ENCODE measurements at places on chromosomes 12 and 14.
A peak's percentile ranks its signal among the peaks of the same experiment; 100 is the strongest.

GRCh38 chr14:59126714-59127436 is 61.6 kb upstream of the DAAM1 start:
- DNase-seq, result peak; percentile 9

DNA sequence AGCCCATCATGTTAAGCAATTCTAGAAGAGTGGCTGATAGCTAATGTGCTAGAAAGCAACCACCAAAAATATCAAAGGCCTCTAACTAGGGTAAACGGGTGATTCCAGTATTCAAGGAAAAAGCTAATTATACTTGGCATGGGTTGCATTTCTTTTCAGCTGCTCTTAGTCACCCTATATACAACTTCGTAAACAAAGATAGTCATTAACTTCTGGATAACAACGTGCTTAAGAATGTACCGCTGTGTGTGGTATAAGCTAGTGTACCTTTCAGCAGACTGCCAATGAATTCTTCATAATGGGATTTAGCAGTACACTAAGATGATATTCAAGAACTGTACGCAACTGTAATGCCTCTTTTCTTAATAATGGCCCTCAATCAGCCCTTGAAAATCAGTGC is 42.2 kb upstream of the SLC6A13 start:
- DNase-seq, result no peak

DNA sequence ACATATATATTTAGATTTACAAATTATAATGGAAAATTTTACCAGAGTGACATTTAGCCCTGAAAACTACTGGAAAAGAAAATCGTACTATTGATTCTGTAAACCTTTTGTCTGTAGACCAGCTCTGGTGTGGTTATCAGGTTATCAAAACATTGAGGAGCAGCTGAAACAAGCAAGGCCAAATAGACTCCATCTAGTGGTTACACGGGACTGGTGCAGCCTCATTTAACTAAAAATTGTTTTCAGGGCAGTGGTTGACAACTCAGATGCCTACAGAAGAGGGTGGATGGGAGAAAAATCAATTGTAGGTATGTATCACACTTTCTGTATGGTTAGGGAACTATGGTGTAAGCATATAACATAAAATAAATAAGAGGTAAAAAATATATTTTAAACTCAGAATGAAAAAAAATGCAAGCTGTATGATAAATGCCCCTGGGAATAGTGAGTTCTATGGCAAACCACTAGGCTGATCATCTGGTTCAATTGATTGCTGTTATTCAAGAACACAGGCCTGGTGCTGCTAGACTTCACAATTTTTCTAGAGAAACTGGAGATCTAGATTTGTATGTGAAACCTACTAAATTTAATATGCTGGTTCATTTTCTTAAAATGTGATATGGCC is 51.2 kb downstream of the ACSS3 start:
- DNase-seq, result no peak

DNA sequence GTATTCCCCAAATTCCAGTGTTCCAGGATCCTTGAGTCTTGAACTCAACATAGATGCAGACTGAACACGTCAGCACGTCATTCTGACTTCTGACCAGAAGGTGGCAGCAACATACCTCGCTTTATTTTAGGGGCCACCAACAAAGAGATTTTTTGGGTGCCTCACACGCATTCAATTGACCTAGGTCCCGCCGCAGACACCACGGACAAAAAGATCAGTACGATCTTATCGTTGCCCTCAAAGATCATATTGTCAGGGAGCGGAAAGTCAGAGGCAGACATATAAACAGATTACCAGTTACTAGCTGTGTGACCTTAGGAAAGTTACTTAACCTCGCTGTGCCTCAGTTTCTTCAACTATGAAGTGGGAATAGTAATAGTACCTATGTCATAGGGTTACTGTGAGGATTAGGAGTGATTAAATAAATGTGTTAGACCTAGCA is 6.5 kb upstream of the PRPH start:
- peak; percentile 65 for DNase-seq

GRCh38 chr12:56626701-56627100 is 3.4 kb downstream of the BAZ2A start:
- no peak for DNase-seq

DNA sequence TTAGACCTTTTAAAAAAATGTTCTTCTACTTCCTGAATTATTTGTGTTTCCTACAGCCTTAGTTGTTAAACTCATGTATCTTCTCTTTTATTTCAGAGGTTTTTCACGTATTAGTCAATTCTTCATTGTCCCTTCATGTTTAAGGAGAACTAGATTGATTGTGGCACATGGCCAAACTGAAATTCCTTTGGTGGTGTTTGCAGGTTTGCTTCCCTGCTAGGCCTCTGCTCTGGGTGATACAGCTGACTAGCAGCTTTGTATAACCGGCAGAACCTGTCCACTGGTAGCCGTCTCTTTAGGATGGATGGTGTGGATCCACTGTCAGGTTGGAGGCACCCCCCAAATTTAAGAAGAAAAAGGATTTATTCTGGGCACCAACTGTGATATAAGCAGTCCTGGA is 262.1 kb downstream of the FBXL14 start:
- no peak for DNase-seq

GRCh38 chr12:30965613-30965985 is 39.1 kb downstream of the TSPAN11 start:
- no peak for DNase-seq

DNA sequence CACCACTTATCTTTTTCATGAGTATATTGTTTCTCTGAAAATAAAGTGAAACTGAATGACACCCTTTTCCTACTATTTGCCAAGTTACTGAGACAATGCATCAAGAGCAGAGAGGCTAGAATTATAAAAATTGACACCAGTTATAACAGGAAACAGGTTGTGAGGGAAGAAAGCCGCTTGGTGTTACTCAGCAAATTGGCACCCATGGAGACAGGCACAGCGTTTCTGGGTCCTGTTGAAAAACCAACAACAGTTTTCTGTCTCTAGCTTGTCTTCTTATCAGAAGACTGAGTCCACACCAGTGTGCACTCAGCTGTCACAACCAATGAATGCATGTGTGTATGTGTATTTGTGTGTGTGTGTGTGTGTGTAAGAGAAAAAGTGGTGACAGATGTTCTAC is 267.7 kb downstream of the KCNH5 start:
- DNase-seq, result no peak

DNA sequence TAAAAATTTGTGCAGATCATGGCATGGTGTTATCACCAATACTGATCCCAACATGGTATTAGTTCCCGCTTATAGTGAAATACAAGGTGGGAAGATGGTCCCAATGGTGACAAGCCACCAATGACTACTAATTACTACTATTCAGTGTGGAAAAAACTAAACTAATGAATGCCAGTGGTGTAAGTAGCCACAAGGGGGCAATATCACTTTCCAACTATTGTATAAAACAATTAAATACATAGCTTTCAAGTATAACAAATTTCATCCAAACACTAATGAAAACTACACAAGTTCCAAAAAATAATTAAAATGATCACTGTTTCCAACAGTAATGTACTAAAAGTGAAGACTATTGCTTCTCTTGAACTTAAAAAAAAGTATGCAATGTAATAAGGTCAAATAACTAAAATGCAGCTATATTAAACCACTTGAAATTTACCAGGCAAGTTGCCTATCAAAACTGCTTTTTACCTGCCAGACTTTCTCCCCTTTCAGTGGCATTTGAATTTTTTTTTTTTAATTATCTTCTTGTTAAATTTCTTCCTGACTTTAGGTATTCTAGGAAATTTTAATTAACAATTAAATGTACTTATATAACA is 58.0 kb downstream of the PAPLN start:
- DNase-seq, result no peak

GRCh38 chr12:120711411-120711810 is 1.2 kb downstream of the UNC119B start:
- DNase-seq, result no peak

DNA sequence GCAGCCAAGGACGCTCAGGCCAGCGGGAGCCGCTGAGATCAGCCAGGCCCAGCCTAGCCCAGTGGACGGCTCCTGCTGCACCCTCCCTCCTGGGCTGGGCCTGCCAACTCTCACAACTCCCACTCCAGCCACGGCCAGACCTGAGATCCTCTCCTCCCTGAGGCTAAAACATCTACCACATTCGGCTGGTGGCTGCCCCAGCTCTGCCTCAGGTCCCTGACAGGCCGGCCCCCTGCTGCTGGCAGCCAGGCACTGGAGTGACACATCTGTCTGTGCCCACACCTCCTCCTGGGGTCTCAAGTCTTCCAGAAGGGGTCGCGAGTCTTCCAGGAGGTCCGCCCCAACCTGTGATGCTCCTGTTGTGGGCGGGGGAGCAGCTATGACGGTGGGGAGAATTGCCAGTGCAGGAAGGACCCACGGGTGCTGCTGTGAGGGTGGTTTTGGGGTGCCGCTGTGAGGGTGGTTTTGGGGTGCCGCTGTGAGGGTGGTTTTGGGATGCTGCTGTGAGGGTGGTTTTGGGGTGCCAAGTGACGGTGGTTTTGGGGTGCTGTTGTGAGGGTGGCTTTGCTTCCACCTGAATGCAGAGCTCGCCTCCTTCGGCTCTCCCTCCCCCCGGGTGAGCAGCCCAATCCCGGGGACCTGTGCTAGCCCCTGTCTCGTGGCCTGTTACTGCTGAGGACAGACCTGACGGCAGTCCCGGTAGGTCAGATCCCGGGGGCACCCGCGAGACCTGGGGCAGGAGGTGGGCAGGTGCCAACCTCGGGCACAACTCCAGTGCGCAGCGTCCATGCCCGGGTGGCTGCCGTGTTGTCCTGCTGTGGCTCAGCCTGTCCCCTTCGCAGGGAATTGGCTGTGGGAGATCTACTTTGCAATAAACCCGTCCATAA is 27.5 kb upstream of the C14orf180 start:
- DNase-seq, result no peak

DNA sequence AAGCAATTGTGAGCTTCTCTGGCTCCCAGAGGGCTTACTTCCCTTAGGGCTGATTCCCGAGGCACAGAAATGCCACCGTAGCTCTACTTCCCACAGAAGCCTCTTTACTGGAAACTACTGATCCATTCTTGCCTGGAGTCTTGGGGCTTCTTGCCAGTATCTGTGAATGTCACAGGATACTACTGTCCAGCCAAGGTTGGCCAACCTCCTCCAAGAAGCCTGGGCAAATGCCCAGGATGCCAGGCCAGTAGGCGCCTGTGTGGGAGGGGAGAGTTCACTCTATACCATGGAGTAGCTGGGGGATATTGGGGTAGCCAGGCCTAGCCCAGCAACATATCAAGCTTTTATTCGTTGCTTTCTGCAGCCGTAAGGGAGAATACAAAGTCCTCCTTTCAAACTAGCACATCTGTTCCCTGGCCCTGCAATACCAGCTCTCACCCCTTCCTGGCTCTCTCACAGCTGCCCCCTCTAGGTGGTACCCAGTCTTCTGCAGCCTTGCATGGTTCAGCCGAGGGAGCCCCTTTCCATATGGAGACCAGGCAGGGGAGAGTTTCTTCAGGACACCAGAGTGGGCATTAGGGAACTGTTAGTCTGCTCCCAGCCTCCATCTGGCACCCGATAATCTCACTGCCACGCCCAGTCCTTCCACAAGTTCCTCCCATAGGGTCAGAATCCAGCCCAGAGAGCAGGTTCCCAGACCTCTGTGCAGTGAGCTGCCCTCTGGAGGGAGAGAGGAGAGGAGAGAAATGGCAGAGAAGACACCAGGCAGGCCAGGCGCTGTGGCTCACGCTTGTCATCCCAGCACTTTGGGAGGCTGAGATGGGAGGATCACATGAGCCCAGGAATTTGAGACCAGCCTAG is 24.3 kb upstream of the PLEK2 start:
- DNase-seq, result no peak

- no peak for DNase-seq
Observed at GRCh38 chr12:53558631-53559030, 51.3 kb upstream of the NPFF start.

GRCh38 chr12:74896186-74896585 is 313.5 kb downstream of the KCNC2 start:
- no peak for DNase-seq

DNA sequence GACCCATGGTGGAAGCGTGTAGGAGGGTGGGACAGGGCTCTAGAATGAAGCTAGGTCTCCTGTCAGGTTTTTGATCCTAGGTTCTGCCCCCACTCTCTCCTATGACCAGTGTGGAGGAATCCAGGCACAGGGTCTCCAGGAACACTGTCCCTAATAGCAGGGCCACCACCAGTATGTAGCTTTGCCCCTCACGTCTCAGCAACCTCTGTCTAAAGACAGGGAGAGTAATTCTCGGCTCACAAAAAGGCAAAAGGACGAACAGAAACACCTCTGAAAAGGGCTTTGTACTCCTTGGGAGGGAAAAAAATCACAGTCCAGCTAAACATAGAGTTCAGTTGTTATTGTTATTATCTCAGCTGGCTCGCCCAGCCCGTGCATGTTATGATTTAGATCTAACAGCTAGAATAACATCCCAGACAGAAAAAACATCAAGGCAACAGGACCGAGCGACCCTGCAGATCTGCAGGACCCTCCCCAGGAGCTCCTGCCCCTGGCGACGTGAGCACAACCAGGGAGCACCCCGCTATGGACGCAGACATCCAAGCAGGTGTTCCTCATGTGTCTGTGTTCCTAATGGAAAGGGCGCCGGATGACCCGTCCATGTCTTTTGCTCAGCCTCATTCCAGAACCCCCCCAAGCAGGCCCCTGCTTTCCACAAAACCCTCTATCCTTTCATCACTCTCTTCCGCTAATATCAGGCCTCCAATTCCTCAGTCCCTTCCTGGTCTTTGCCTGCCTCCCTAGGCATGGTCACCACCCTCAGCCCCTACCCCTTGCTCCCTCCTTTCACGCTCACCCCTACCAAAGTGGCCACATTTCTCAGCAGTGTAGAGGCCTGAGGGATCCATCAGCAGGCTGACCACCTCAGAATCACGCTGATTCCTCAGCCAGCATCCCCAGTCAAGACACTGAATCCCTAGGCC is 14.2 kb upstream of the SLC6A12 start:
- no peak for DNase-seq
